ENCODE measurements at places on chromosomes 7 and 10. TPM values are rescaled to one million over a fixed set of nuclear protein-coding genes. Genes with fewer than 3 reads are reported as not detected.

Gene TAF3
- total RNA-seq = 1.2 TPM

Gene AZGP1
- not detected for total RNA-seq

Gene IGF2BP3
- 11.7 TPM for total RNA-seq

Gene PON3
- total RNA-seq = not detected

Gene NUTM2B
- total RNA-seq = 1.4 TPM

Gene ZKSCAN1
- 13.9 TPM for total RNA-seq

DNA sequence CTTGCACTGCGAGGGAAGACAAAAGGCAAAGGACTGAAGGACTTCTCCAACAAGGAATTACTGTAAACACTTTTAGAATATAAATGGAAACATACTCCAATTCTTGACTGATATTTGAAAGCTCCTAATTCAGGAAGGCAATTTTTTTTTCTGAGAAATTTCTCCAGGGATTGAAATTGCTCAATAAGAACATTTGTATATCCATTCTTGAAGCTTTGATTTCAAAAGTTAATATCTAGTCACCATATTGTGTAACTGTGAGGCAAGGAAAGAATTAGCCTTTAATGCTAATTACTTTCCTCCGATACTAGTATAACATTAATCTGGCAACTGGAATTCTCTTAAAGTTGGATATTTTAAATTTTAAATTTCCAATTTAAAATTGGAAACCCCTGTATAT, 188.4 kb upstream of the COL1A2 start:
- no peaks in the 10 kb centered on the region for H3K4me1 ChIP-seq
- DNase-seq = no peak
- H3K27me3 ChIP-seq = peaks cover 3% of the 10 kb centered on the region

DNA sequence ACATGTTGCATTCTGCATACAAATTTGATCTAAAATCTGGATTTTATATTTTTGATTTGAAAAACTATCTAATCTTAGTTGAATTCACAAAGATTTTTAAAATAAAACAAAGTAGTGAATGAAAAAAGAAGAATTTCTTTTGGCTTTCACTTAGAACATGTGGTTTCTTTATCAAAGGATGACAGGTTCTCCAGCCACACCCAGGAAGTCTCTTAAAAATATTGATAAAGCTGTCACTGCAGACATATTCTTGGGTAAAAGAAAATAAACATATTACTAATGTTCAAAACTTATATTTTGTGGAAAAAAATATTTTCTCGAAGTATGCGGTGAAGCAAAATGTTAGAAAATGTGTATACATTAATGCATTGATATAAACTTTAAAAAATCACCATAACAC, 44.3 kb downstream of the ARL4A start:
- peaks cover 11% of the 10 kb centered on the region for H3K4me1 ChIP-seq
- no peaks in the 10 kb centered on the region for H3K36me3 ChIP-seq
- H3K27me3 ChIP-seq = no peaks in the 10 kb centered on the region
- DNase-seq = no peak
- no peak overlapping the region for H3K4me3 ChIP-seq

DNA sequence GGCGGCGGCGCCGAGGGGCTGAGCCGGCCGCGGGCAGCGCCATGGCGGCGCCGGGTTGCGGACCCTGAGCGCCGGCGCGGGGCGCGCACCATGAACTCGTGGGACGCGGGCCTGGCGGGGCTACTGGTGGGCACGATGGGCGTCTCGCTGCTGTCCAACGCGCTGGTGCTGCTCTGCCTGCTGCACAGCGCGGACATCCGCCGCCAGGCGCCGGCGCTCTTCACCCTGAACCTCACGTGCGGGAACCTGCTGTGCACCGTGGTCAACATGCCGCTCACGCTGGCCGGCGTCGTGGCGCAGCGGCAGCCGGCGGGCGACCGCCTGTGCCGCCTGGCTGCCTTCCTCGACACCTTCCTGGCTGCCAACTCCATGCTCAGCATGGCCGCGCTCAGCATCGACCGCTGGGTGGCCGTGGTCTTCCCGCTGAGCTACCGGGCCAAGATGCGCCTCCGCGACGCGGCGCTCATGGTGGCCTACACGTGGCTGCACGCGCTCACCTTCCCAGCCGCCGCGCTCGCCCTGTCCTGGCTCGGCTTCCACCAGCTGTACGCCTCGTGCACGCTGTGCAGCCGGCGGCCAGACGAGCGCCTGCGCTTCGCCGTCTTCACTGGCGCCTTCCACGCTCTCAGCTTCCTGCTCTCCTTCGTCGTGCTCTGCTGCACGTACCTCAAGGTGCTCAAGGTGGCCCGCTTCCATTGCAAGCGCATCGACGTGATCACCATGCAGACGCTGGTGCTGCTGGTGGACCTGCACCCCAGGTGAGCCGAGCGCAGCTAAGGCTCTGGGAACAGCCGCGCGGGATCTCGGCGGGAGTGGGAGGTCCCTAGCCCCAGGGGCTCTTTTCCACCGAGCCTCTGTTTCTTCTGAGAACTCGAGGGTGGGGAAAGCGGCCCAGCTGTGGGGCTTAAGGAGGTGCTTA, at the start of gene GPR26:
Gene GPR26, plus strand, starts transcription at position 38 of the 919 bp plus-strand sequence. Its CDS starts 53 bp downstream, at position 91.
- H3K36me3 ChIP-seq = no peaks in the 10 kb centered on the region
- no peak within 1 kb of the TSS for H3K27ac ChIP-seq
- H3K4me1 ChIP-seq = no peaks in the 10 kb centered on the region
- no peak within 1 kb of the TSS for H3K4me3 ChIP-seq

DNA sequence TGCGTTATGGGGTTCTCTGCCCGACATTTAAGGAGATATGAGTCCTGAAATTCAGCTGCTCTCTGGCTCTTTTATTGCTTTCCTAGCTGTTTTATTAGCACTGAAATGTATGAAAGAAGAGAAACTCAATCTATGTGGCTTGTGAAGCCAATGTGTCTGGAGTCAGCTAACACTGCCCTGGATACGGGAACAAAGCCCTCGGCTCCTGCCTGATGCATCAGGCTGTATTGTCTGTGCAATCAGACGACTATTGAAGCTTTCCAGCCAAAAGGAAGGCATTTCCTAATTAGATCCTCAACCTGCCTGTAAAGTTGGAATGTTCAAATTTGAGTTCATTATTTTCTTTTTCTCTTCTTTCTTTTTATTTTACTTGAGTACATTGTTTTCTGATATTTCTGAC, 22.0 kb upstream of the TM9SF3 start:
- H3K4me1 ChIP-seq = peaks cover 25% of the 10 kb centered on the region
- H3K4me3 ChIP-seq = no peak overlapping the region
- DNase-seq = no peak

DNA sequence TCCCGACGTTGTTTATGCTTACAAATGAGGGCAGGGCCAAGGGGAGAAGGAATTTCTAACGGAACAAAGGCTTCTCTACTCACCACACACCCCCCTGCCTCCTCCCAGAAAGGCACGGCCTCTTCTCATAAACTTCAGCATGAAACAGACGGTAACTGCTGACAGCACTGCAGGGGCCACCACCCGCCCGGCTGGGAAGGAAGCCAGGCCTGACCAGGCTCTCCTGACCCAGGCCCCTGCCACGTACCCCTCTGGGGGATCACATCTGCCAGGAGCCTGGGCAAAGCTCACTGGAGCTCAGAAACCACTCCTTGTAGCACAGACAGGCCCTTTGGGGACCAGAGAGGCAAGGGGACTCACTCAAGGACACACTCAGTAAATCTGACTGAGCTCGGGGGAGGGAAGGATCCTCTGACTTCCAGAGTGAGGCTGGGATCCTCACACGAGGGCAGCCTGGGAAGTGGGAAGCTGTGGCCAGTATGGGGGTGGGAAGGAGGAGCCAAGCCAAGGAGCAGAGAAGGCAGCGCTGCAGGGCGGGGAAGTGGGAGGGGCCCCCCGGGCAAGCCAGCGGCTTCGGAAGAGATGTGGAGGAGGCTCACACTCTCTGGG, 46.1 kb downstream of the ZCCHC24 start:
- H3K4me1 ChIP-seq = peaks cover 17% of the 10 kb centered on the region
- DNase-seq = no peak
- H3K36me3 ChIP-seq = no peaks in the 10 kb centered on the region

GRCh38 chr7:69129524-69129923, 468.8 kb upstream of the AUTS2 start:
- H3K4me3 ChIP-seq = no peak overlapping the region
- H3K36me3 ChIP-seq = no peaks in the 10 kb centered on the region
- no peaks in the 10 kb centered on the region for H3K27me3 ChIP-seq
- H3K27ac ChIP-seq = no peak overlapping the region

GRCh38 chr7:25359471-25360059, 131.3 kb upstream of the NPVF start:
- H3K4me1 ChIP-seq = no peaks in the 10 kb centered on the region
- H3K4me3 ChIP-seq = no peak overlapping the region
- DNase-seq = no peak
- peaks cover 43% of the 10 kb centered on the region for H3K27me3 ChIP-seq
- H3K36me3 ChIP-seq = no peaks in the 10 kb centered on the region
- H3K27ac ChIP-seq = no peak overlapping the region

DNA sequence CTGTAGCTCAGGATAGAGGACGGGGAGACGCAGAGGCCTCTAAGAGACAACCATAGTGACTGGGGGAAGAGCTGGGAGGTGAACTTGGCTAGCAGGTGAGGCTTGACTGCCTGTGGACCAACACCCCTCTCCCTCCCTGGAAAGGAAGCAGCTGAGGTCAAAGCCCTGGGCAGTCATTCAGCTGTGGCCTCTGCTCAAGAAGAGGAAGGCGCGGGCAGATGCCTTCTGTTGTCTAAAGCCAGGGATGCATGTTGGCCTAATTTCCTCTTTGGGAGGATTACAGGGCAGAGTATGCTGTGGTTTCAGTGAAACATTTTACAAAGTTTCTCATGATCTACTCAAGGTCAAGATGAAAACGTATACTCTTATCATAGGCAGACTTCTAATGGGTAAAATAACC, 327.1 kb downstream of the PRPF18 start:
- no peak overlapping the region for H3K27ac ChIP-seq
- H3K4me3 ChIP-seq = no peak overlapping the region
- no peak for DNase-seq
- no peaks in the 10 kb centered on the region for H3K4me1 ChIP-seq
- H3K36me3 ChIP-seq = no peaks in the 10 kb centered on the region

GRCh38 chr7:100589341-100589947, 3.3 kb downstream of the FBXO24 start:
- H3K4me1 ChIP-seq = peaks cover 7% of the 10 kb centered on the region
- H3K36me3 ChIP-seq = no peaks in the 10 kb centered on the region
- no peak for DNase-seq
- no peak overlapping the region for H3K27ac ChIP-seq
- H3K4me3 ChIP-seq = no peak overlapping the region

- H3K27ac ChIP-seq = no peak overlapping the region
- H3K36me3 ChIP-seq = no peaks in the 10 kb centered on the region
- no peak overlapping the region for H3K4me3 ChIP-seq
- H3K4me1 ChIP-seq = no peaks in the 10 kb centered on the region
- H3K27me3 ChIP-seq = no peaks in the 10 kb centered on the region
Measured at GRCh38 chr10:46536781-46537180, 19.7 kb downstream of the GPRIN2 start.

DNA sequence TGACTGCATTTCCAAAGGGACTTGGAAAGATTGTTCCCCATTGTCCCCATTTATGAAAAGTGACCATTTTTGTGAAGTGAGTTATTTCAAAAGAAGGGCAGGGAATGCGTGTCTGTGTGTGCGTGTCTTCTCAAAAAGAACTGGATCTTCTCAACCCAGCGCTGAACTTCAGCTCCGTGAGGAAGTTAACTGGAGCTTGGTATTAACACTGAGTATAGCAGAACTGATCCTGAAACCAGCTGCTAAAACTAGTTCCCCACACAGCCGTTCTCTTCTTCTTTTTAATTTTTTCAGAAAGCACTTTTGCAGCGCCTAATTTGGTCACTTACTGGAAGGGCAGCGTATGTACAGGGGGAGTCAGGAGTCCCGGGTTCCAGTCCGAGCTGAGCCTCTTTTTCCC, 45.8 kb upstream of the PLEKHA1 start:
- no peaks in the 10 kb centered on the region for H3K4me1 ChIP-seq
- H3K27me3 ChIP-seq = no peaks in the 10 kb centered on the region
- no peak overlapping the region for H3K4me3 ChIP-seq
- no peak for DNase-seq

- H3K4me1 ChIP-seq = no peaks in the 10 kb centered on the region
- no peaks in the 10 kb centered on the region for H3K27me3 ChIP-seq
- H3K36me3 ChIP-seq = peaks cover 44% of the 10 kb centered on the region
- H3K4me3 ChIP-seq = no peak overlapping the region
- DNase-seq = no peak
Measured at GRCh38 chr10:79220307-79220706, 127.0 kb upstream of the PPIF start.

DNA sequence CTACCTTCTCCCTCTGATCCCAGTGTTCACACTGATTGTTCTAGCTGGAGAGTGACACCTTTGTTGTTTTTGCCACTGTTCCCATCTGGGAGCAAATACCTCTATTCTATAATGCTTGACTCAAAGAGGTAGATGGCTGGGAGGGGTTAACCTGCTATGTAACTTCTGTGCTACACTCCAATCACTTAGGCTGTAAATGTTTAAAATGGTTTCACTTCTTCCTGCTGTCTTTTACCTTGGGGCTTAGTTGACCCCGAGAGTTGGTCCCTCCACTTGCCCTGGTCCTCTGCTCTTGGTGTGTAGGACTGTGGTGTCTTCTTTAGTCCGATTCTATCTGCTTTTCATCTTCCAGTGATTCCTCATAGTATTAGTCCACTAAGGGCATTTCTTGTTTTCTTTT, 22.3 kb downstream of the KLHDC10 start:
- H3K36me3 ChIP-seq = no peaks in the 10 kb centered on the region
- no peaks in the 10 kb centered on the region for H3K4me1 ChIP-seq
- DNase-seq = no peak
- H3K4me3 ChIP-seq = no peak overlapping the region
- H3K27ac ChIP-seq = no peak overlapping the region

GRCh38 chr10:75860009-75860408, 428.6 kb downstream of the LRMDA start:
- H3K36me3 ChIP-seq = no peaks in the 10 kb centered on the region
- no peak overlapping the region for H3K4me3 ChIP-seq
- no peaks in the 10 kb centered on the region for H3K27me3 ChIP-seq
- no peak for DNase-seq
- no peaks in the 10 kb centered on the region for H3K4me1 ChIP-seq
- H3K27ac ChIP-seq = no peak overlapping the region

DNA sequence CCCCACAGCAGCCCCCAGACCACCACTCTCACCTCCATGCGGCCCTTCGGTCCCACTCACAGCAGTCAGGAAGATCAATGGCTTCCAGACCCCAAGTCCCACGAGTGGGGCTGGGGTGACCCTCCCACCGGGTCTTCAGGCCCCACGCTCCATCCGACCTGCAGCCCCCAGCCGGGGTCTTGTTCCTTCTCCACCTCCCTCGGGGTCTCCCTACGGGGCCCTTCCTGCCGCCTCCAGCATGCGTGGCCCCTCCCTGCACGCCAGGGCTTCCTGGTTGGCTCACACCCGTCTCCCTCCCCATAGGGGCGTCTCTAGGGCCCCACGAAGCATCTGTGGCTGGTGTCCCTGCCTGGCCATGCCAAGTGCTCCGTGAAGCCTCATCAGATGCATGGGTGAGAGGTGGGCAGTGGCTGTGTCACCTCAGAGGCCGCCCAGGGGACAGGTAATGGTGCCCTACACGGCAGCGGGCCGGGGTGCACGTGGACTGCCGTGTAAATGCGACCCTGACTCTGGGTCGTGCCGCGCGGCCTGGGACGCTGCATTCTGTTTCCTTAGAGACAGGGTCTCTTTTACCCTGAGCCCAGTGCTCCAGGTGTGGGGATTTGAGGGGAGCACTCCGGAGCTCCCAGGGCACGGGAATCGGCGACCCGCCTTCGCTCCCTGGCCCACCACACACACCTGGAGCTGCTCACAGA, 19.9 kb downstream of the ADAP1 start:
- DNase-seq = no peak
- H3K4me1 ChIP-seq = no peaks in the 10 kb centered on the region
- H3K27me3 ChIP-seq = no peaks in the 10 kb centered on the region

Measured in PC-3 (cell line).